ENCODE measurements at places on chromosomes 7 and 10. TPM values are rescaled to one million over a fixed set of nuclear protein-coding genes. Genes with fewer than 3 reads are reported as not detected.
A peak's percentile ranks its signal among the peaks of the same experiment; 100 is the strongest.

GRCh38 chr10:68067029-68067428 lies 8.1 kb downstream of the HERC4 start:
- DNase-seq: no peak

DNA sequence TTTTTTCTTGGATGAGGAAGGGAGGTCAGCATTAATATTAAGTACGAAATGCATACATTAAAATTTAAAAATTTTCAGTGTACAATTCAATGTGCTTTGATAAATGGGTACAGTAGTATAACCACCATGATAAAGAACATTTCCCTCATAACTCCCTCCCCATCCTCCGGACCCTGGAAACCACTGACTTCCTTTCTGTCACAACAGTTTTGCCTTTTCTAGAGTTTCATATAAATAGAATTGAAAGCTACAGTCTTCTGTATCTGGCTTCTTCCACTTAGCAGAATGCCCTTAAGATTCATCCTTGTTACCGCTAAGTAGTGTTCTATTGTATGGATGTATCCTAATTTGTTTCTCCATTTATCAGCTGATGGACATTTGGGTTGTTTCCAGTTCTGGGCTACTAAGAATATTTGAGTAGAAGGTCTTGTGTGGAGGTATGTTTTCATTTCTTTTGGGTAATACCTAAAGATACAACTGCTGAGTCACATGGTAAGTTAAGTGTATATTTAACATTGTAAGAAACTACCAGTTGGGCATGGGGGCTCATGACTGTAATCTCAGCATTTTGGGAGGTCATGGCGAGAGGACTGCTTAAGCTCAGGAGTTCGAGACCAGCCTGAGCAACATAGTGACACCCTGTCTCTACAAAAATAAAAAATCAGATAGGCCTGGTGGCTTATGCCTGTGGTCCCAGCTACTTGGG lies 30.8 kb downstream of the ABI1 start:
- DNase-seq: no peak

DNA sequence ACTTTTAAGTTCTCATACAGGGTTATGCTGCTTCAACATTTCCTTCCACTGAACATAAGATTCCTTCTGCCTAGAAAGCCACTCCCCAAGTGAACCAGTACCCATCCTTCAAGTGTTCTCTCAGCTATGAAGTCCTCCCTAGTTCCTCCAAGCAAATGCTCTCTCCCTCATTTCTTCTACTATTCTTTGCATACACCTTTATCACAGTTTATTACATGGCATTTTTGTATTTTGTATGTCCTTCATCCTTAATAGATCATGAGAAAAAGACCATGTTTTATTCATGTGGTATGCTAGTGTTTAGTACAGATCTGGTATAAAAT lies 1.9 kb downstream of the SYPL1 start:
- DNase-seq: peak; percentile 26

GRCh38 chr7:22301790-22302189 lies 55.2 kb downstream of the RAPGEF5 start:
- DNase-seq: peak; percentile 61

DNA sequence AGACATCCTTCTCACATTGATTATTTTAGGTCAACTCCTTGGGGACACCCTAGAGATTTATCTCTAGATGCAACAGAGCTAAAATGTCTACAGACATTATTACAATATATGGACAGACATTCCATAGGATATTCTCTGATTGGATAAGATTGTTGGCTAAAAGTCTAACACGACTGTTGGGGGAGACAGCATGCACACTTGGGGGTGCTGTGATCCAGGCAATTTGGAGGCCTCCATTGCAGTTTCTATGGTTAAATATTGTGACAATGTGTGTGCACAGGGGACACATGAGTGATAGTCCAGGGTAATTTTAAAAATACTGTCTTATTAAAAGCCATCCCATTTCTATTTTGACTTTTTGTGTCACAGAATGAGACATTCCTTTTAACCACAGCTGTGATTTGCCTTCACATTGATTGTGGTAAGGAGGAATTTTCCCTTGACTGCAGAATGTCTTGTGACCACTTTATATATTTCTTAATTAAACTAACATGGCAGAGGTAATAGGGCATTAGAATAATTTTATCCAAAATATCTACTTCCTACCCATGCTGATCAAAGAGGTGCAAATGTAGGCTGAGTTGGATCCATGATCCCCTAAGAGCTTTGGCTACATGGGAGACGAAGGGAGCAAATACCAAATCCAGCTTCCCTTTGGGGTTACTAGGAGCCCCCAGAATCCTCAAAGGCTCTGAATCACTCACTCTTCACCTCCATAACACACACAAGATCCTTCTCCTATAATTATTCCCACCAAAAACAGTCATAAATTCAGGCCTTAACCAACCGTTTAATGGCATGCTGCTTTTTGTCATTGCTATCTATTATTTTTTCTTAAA lies 7.3 kb downstream of the TFPI2 start:
- DNase-seq: no peak

DNA sequence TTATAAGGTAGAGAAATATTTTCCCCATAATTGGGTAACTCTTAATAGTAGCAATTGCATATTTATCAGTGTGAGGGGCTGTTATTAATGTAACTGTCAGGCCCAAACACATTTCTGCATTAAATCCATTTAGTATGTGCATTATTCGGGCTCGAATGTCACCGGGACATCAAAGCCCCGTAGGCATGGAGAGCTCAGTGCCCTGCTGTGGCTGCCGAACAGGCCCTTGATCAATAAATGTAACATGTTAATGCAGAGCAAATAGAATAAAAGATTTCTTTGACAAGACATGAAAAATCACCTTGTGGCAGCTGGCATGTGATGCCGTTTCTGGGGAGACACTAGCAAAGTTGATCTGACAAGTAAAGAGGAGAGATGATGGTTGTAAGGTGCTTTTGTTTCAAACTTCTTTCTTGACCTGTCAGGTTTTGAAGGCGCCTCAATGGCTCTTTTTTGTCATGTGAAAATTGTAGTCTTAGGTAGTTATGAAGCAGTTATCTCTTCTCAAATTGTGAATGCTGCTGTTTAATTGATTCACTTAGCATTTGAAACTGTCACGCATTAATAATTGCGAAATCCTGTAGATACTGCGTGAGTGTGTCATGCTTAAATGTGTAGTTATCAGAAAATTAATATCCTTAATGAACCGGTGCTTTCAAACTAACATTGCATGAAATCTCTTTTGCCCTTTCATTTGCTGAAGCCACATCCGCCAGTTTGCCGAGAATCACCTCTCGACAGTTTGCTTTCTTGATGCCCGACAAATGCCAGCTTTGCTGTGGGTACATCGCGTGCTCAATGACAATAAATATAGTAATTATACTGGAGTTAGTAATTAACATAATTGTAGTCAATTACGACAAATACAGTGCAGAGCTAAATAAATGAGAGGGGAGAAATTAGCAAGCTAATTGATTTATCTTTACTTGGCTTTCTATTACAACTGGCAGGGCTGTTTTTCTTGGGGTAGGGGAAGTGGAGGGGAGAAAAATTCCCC lies 19.5 kb downstream of the LRMDA start:
- no peak for DNase-seq

GRCh38 chr7:95772771-95773581 lies 622 bp downstream of the DYNC1I1 start:
- DNase-seq: peak; percentile 7

DNA sequence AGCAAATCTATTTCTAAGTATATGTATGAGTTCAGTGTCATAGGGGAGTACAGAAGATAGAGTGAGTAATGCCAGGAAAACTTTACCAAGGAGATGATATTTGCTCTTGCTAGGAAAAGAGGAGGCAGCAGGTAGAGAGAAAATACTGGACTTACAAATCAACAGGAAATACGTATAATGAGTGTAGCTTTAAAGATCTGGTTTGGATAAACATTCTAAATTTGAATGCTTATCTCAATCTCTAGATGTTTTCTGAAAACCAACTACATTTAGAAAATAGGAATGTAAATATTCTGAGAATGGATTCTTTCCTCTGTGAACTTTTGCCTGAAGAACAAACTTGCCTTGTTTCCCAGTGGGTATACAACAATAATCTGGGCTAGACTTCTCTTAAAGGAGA lies 46.9 kb upstream of the GNAI1 start:
- no peak for DNase-seq

- peak; percentile 28 for DNase-seq
Observed at GRCh38 chr7:130070861-130071622, 708 bp downstream of the KLHDC10 start.

- DNase-seq: no peak
Observed at GRCh38 chr7:123681561-123681960, 25.9 kb downstream of the LMOD2 start.

DNA sequence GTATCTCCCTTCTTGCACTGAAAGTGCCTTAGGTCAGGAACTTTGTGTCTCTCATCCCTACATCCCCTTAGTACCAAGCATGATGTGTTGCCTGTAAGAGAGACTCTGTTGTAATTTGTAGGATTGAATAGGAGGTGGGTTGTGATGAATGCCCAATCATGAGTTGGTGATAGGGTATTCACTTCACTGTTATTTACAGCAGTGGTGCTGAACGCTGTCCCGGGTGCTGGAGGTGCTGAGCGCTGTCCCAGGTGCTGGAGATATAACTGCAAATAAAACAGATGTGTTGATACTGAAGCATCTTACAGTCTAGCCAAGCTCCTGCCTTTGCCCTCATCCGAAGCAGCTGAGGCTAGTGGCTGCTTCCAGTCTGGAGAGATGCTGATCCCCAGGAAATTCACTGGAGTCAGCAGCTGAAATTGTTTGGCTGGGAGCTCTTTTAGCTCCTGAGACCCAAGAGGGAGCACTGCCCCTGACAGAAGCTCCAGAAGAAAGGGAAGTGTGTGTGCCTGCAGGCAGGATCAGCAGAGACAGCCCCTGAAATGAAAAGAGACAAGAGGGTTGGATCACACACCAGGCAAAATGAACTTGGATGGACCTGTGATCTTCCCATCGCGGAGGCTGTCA lies 183.4 kb downstream of the SORCS3 start:
- peak; percentile 39 for DNase-seq

- no peak for DNase-seq
Observed at GRCh38 chr10:109027534-109028185, 895.7 kb downstream of the XPNPEP1 start.

Gene CPVL
- 1.8 TPM for polyA plus RNA-seq

Gene ACTL6B
- not detected for polyA plus RNA-seq

Gene TMEM229A
- 2.7 TPM for polyA plus RNA-seq

Gene ZNF783
- 3.2 TPM for polyA plus RNA-seq

Gene PHF14
- polyA plus RNA-seq: 24.6 TPM

Gene TMEM213
- polyA plus RNA-seq: 0.07 TPM

Gene SPDYE1
- not detected for polyA plus RNA-seq

Gene NPFFR1
- polyA plus RNA-seq: not detected

Data from small intestine (tissue), 16 donors.